GM23248 (cell line): ENCODE measurements at places on chromosomes 12 and 14.

DNA sequence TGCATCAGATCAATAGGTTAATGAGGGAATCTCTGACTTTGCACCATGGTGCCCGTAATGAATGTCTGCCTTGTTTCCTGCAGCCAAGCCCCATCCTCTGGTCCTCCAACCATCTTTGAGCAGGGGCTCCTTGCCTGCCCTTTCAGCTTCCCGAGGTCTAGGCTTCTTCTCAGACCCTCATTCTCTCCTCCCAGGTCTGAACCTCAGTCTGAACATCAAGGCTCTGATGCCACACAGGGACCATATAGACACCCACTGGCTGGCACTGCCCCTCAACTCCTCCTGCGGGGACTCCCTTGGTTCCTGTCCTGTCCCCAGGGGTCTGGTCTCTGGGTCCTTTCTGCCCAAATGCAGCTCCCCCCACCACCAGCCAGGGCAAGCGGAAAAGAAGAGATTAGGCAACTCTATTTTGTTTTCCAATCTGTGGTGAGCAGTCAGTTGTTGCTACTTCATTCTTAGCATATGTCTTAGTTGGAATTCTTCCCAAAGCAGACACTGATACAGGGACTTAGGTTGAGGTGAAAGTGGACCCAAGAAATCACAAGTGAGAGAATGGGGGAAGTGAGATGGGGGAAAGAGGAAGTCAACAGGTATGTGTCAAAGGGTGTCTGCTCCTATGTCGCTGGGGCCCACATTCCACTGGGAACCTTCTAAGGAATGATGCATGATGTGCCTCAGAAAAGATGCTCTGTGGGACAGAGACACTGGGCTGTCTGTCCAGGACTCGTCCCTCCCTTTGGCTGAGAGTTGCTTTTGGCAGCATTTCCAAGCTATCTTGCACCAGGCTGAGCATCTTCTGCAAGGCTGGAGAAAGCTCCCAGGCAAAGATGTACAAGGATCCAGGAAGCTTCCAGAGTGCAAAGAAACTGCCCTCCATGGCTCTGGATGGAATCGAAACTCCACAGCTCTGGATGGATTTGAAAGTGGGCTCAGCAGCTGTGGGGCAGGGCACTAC, 1096.5 kb upstream of the TMEM132C start:
- H3K27me3 ChIP-seq = no peaks in the 10 kb centered on the region
- H3K27ac ChIP-seq = peak overlapping the region; percentile 44
- H3K4me3 ChIP-seq = no peak overlapping the region
- H3K4me1 ChIP-seq = peaks cover 31% of the 10 kb centered on the region

- peak; percentile 94 for DNase-seq
- H3K4me1 ChIP-seq = peaks cover 46% of the 10 kb centered on the region
- H3K27ac ChIP-seq = peak overlapping the region; percentile 98
- peak overlapping the region; percentile 60 for H3K4me3 ChIP-seq
Observed at GRCh38 chr12:69052613-69053408, 119.8 kb upstream of the CPM start.

DNA sequence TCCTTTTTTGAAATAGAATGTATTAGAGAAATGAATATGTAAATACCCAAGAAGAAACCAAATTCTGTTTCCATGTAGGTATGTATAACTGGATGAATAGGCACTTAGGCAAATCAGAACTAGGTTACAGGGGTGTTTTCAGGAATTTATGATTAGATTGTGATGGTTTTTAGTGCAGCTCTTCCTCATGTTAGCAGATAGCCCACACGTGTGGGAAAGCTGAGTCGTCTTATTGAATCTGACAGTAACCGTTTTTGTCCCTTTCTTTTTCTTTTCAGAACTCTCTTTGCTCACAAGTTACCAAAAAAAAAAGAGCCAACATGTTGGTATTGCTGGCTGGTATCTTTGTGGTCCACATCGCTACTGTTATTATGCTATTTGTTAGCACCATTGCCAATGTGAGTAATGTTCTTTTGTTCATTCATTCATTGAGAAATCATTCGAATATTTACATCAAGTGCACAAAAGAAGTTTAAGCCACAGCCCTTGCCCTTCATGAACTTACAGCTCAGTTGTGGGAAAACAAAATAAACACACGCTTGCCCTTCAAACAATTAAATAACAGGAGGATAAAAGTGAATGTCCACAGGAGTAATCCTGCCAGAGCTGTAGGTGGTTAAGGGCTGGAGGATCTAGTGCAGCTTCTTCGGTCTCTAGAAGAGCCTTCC, 14.8 kb downstream of the EMP1 start:
- peak; percentile 45 for DNase-seq
- H3K36me3 ChIP-seq = peaks cover 72% of the 10 kb centered on the region
- no peaks in the 10 kb centered on the region for H3K27me3 ChIP-seq
- peaks cover 71% of the 10 kb centered on the region for H3K4me1 ChIP-seq
- H3K4me3 ChIP-seq = 0 out of 2 replicates have a peak overlapping the region, but pooled peaks have one; percentile 0
- peak overlapping the region; percentile 100 for H3K27ac ChIP-seq

DNA sequence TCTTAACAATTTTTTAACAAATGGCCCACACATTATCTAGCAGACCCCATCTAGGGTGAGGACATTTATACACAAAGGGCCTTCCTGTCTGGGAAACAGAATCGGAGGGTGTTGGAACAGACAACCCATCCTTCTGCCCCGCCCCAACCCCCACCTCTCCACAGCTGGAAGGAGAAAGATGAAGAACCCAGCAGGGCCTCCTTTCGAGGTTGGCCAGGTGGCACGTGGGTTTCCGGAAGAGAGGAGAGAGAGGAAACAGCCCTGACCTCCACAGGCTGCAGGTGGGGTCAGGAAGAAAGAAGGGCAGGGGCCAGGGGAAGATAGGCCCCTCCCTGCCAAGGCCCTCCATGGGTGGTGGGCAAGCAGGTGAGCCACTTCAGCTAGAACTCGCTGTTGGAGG, 57.2 kb downstream of the LRRC74A start:
- H3K36me3 ChIP-seq = no peaks in the 10 kb centered on the region
- H3K4me3 ChIP-seq = no peak overlapping the region
- H3K27ac ChIP-seq = no peak overlapping the region
- no peaks in the 10 kb centered on the region for H3K27me3 ChIP-seq
- peaks cover 7% of the 10 kb centered on the region; the same call in 1 of the 2 replicates for H3K4me1 ChIP-seq
